Esophagus muscularis mucosa (tissue), 4 donors: ENCODE measurements at places on chromosomes 2 and 18. TPM values are rescaled to one million over a fixed set of nuclear protein-coding genes. Genes with fewer than 3 reads are reported as not detected.

DNA sequence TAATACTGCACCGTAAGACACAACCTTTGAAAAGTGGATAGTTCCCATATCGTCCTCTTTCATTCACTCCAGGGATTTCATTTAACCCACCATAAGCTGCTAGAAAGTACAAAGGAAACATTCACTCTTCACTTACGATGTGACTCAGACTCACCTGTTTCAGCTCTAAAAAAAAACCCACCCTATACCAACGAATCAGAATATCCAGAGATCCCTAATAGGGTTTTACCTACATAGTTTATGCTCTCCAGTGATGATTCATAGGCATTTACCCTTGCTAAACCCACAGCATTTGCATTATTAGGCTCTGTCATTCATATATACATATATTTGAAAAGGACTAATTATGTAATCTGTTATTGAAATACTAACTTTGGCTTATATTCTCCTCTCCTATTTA is 60.2 kb downstream of the PRPF40A start:
- no peak for DNase-seq

- DNase-seq: no peak
These were observed 110.2 kb downstream of the ABCA12 start for GRCh38 chr2:215028231-215028630.

GRCh38 chr2:187709065-187709464 is 154.8 kb upstream of the TFPI start:
- DNase-seq: no peak

- DNase-seq: no peak
These were observed 96.8 kb upstream of the FZD7 start for GRCh38 chr2:201936817-201937216.

GRCh38 chr2:6741229-6741628 is 124.5 kb downstream of the CMPK2 start:
- no peak for DNase-seq

DNA sequence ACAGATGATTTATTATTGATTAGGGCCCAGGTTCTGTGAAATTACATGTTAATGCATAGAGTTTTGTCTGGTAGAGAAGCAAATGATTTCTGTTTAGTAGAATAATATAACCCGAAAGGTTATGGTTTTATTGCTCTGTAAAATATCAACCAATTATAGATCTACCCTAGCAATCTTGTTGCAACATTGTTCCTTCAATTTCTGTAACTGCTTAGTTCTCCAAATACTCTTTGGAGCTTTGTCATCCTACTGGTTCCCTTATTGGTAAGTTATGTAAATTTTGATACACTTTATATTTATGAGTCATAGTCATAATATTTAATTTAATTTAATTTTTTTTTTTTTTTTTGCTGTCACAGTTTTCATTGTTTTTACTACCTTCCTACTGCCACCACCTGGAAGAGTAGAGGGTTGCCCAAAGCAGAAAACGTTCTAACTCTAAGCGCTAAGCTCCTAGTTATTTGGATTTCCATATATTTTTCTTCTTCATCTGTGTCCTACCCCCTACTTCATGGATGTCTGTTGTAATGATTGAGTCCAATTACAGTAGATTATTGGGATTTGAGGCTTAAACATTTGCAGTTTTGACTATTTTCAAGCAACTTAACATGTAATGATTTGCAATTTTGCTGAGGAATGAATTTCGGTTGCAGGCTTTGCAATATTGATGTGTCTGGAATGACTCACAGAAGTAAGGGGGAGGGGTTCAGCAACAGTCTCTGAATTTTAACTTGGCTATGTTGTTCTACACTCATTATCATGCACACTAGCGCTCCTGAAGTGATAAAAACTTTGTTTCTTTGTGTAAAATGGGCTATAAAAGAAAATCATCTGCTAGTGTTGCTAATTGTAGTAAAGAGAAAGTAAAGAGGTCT is 51.1 kb downstream of the NABP1 start:
- no peak for DNase-seq

DNA sequence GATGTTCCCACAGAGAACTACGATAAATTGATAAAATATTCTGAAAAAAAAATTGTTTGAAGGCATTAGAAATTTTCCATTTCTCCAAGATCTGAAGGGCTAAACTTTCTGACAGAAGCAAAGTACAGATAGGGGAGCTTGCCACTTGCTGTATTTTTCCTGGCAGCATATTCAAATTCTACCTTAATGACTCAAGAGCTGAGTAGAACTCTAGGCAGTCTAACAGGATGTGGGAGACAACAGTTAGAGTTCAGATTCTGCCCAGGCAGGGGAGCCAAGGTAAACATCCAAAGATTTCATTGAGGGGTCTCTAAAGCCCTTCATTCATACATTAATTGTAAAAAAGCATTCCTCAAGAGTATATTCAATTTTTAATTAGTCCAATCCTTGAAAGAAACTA is 46.0 kb upstream of the RIT2 start:
- DNase-seq: no peak

DNA sequence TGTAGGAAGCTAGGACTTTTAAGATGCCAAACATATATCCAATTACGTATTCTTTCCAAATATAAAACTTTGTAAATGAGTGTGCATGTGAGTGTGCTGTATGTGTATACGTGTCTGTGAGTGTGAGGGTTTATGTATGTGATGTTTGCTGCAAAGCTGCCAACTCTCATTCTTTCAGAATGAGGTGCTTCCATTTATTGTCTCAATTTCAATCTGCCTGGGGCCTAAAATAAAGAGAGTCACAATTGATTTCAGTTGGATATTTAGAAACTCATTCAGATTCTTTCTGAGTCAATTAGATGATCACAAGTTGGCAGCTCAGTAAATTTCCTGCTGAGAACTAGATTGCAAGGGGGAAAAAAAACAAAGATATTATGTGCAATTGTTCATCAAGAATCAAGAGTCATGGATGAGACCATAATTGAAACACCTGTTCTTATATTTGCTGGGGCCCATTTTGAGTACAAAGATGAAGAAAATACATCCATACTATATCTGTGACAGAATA is 621.2 kb upstream of the ACVR2A start:
- no peak for DNase-seq

GRCh38 chr2:84866122-84866521 is 14.8 kb downstream of the TRABD2A start:
- DNase-seq: no peak

DNA sequence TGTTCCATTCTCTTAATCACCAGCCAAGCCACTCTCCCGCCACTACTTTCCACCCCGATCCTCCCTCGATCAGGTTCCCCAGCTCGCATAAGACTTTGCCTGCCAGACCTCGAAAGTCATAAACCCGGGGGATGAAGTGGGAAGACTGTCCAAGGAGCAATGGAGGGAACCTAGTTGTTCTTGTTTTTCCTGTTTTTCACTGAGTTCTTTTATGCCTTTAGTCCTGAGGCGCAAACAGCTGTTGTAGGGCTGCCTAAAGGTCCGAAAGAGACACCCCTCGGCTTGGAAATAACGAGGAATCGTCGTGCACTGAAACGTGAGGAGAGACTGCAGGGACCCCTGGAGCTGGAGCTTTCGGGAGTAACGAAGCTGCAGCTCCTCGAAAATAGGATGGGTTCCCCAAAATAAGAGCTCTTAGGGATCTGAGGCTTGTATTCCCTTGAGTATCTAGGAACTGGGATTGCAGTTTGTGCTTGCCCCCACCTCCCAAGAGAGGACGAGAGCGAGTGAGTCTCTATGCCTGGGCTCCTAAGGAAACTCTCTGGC is 1.7 kb upstream of the HOXD12 start:
- DNase-seq: no peak

GRCh38 chr2:237235383-237236095 is 149.8 kb downstream of the COPS8 start:
- DNase-seq: peak; percentile 92

GRCh38 chr2:239944694-239945551 is 80.2 kb downstream of the NDUFA10 start:
- DNase-seq: no peak

The SERPINB12 gene
- not detected for total RNA-seq

The TNP1 gene
- not detected for total RNA-seq

The EVX2 gene
- total RNA-seq: not detected

The TMEM163 gene
- 1.1 TPM for total RNA-seq

The AGXT gene
- not detected for total RNA-seq

The CDH20 gene
- 0.42 TPM for total RNA-seq

The CGREF1 gene
- 0.92 TPM for total RNA-seq

The SNTG2 gene
- total RNA-seq: 3.8 TPM

The DSG4 gene
- not detected for total RNA-seq

The FSHR gene
- total RNA-seq: not detected

The PID1 gene
- total RNA-seq: 68.7 TPM

The CDKL4 gene
- total RNA-seq: 0.40 TPM
